NCI-H1417 (cell line): ENCODE measurements at places on chromosomes 6 and 20.

GRCh38 chr6:91149956-91150705 lies 563.3 kb upstream of the MAP3K7 start:
- DNase-seq = no peak

DNA sequence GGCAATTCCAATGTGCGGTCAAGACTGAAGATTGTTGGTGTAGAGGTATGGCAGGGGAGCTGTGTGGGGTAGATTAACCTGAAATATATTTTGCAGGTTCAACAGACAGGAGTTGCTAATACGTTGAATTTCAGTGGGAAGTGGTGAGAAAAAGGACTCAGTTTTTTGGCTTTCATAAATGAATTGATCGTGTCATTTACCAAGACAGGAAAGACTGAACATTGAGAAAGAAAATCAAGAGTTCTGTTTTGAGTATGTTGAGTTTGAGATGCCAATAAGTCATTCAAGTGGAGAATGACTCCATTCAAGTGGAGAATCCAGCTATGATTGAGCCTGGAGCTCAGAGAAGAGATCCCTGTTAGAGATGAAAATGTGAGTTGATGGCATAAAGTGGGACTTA lies 31.1 kb downstream of the NFYA start:
- no peak for DNase-seq

GRCh38 chr6:107129370-107129925 lies 14.1 kb upstream of the BEND3 start:
- DNase-seq = peak; percentile 42

- DNase-seq = peak; percentile 32
Measured at GRCh38 chr6:155327326-155328073, 13.2 kb upstream of the TFB1M start.

- no peak for DNase-seq
Measured at GRCh38 chr6:105941621-105942412, 144.3 kb upstream of the PRDM1 start.

DNA sequence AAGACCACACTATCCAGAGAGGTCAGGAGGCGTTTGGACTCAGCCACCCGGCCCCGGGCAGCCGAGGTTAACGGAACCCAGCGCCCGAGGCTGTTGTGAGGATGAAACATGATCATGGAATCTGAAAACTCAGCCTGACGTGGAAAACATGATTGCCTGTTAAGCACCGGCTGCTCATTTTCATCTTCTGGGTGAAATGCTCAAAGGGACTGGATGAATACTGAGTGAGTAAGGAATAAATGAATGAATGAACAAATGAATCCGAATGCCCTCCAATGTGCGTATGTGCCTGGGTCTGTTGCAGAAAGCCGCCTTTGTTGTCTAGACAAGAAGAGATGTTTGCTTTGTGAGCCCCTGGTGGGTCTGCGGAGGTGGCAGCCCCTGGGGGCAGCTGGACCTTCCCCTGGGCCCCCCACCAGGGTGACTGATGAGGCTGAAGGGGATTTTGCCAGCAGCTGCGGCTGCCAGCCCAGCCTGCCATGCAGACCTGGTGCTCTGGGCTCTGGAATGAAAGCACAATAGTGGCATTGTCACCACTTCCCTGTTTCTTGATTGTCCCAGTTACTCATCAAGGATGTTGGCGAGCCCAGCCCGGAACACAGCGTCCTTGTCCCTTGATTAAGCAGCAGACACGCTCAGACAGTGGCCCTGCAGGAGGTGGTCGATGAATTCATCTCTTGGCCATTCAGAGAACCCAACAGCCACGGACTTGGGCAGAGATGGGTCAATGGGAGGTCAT lies 211.1 kb downstream of the ANKRD60 start:
- no peak for DNase-seq

- DNase-seq = no peak
Measured at GRCh38 chr20:5067877-5068645, 51.7 kb downstream of the PCNA start.

DNA sequence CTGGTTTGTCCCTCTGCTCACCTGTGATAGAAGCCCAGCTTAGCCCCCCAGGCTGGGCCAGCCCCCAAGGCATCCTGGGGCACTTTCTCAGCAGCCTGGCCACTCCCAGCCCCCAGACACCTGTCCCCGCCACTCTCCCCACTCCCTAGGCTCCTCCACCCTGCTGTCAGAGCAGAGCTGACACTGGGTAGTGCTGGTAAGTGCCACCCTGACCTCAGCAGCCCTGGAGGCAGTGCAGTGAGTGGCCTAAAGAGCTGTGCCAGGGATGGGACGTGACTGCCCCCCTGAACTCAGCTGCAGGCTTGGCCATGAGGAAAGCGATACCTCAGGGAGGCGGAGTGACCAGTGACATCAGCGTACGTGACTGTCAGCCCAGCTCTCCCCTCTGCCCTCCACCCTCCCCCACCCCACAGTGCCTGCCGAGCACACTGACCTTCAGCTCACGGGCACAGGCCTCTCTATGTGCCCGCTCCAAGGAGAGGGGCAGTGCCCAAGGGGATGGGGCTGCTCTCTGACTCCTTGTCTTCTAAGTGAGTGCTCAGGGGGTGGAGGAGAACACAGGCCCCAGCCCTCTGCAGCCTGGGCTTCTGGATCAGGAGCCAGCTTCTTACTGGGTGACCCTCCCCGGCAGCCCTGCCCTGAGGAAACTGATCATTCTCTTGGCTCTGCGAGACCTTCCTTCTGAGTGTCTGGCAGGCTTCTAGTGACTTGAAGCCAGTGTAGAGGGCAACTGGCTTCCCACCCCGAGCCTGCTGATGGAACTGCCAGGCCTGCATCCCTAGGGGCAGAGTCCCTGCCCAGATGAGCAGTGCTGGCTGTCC lies 172.7 kb downstream of the MRPL14 start:
- no peak for DNase-seq

GRCh38 chr6:63716169-63716568 lies 80.6 kb downstream of the PHF3 start:
- DNase-seq = no peak

GRCh38 chr20:14612391-14612790 lies 275.0 kb upstream of the FLRT3 start:
- no peak for DNase-seq

GRCh38 chr6:41563060-41563776 lies 17.0 kb downstream of the FOXP4 start:
- DNase-seq = no peak

- no peak for DNase-seq
Measured at GRCh38 chr6:149227796-149228195, 89.7 kb upstream of the TAB2 start.

GRCh38 chr20:40604416-40604815 lies 84.6 kb downstream of the MAFB start:
- no peak for DNase-seq
